ENCODE measurements at places on chromosomes 12 and 14.
A peak's percentile ranks its signal among the peaks of the same experiment; 100 is the strongest.

GRCh38 chr12:114623737-114624136 lies 60.2 kb downstream of the TBX3 start:
- DNase-seq: no peak

- no peak for DNase-seq
Observed at GRCh38 chr12:8120072-8120713, 3.2 kb upstream of the CLEC4A start.

DNA sequence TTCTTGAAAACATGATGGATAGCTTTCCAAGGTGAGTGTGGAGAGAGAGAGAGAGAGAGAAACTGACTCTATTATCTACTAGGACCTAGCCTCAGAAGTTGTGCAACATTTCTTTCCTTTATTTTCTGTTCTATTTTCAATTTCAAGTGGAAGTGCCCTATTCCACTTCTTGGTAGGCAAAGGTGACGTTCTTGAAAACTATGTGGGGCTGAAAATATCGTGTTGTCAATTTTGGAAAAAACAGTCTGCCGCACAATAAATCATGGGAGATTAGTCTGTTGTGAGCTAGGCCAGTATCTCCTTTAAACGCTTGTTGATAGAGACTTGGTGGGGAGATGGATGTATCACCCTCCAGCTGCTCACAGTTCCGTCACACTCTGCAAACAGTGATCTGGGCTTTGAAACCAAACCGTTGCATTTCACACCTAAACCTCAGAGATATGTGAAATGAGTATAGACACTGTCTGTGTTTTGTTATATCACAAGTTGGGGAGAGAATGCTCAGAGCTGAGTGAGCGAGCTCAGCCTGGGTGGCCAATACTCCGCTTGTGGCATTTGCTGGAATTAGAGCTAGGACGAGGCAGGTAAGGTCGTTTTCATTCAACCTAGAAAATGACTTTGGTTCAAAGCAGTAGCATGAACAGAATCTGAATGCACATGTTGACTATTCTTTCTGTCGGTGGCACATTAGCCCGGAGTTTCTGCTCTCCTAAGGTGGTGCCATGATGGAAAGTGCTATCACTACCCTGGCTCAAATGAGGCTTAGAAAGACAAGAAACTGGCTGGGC lies 75.1 kb upstream of the ST8SIA1 start:
- peak; percentile 94 for DNase-seq

- no peak for DNase-seq
Observed at GRCh38 chr14:85732031-85732430, 202.1 kb downstream of the FLRT2 start.

DNA sequence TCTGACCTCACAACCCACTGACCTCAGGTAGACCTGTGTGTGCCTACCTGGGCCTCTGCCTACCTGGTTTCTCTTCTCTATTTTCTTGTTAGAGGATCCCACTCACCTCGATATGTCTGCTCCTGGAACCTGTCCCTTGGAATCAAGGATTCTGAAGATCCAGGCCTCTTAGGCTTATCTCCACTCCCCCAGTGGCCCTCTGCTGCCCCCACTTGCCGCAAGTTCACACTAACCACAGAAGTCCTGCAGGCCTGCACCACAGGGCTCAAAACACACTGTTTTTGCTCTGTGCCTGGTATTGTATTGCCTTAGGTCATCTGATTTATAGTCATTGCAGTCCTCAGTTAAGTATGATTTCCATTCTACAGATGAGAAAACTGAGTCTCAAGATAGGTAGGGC lies 15.3 kb upstream of the NRXN3 start:
- DNase-seq: no peak

DNA sequence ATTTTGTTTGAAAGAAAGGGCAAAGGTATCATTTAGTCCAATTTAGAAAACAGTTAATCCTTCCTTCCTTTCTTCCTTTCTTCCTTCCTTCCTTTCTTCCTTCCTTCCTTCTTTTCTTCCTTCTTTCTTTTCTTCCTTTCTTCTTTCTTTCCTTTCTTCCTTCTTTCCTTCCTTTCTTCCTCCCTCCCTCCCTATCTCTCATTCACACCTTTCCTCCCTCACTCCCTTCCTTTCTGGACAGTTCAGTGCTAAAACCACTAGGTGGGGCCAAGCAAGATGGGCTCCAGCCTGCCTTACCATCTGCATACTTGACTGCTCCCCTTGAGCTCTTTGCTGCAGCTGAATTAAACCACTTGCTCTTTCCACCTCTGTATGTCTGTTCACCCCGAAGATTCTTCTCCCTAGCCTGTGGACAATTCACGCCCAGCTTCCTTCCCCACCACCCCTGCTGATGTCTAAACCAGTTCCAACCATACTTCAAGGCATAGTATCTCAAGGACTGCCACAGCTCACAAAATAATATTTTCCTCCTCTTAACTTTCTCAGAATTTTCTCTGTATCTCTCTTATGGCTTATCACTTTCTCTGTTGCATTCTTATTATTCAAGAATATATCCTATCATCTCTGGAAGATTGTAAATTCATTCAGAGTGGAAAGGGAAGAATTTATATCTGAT lies 78.0 kb downstream of the DBX2 start:
- DNase-seq: peak; percentile 6

DNA sequence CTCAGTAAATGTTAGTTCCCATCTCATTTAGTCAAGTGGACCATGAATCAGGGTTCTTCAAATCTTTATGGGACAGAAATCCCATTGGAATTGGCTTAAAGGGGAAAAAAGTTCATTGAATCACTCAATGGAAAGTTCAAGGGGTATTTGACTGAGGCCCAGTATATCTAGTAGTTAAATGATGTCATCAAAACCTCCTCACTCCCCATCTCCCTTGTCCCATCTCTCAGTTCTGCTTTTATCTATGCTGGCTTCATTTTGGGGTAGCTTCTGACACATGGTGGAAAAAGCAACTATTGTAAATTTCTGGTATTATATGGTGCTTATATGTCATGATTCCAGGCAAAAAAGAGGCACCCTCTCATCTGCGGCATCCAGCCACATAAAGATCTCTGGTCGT lies 51.9 kb downstream of the DAAM1 start:
- DNase-seq: no peak

GRCh38 chr14:69879175-69880043 lies at the start of gene SMOC1:
TSS of gene SMOC1 (plus strand) at chr14:69879416. CDS start at chr14:69879679, 263 bp downstream.
- DNase-seq: peak; percentile 31

GRCh38 chr14:78455896-78456435 lies 285.8 kb downstream of the NRXN3 start:
- DNase-seq: no peak

Measured in activated CD4-positive, alpha-beta T cell treated with anti-CD3 and anti-CD28 coated beads, Interleukin-10, Interleukin-2, amounts not matched to agents 100 ng/mL and 50 ng/mL, durations not matched to agents 16 hours and 8 hours (primary cell).